ENCODE measurements at places on chromosomes 4 and X.

- no peak for DNase-seq
These were observed 32.4 kb upstream of the KIT start for GRCh38 chr4:54625391-54625790.

GRCh38 chr4:124290678-124291077 is 421.9 kb downstream of the ANKRD50 start:
- DNase-seq, result no peak

DNA sequence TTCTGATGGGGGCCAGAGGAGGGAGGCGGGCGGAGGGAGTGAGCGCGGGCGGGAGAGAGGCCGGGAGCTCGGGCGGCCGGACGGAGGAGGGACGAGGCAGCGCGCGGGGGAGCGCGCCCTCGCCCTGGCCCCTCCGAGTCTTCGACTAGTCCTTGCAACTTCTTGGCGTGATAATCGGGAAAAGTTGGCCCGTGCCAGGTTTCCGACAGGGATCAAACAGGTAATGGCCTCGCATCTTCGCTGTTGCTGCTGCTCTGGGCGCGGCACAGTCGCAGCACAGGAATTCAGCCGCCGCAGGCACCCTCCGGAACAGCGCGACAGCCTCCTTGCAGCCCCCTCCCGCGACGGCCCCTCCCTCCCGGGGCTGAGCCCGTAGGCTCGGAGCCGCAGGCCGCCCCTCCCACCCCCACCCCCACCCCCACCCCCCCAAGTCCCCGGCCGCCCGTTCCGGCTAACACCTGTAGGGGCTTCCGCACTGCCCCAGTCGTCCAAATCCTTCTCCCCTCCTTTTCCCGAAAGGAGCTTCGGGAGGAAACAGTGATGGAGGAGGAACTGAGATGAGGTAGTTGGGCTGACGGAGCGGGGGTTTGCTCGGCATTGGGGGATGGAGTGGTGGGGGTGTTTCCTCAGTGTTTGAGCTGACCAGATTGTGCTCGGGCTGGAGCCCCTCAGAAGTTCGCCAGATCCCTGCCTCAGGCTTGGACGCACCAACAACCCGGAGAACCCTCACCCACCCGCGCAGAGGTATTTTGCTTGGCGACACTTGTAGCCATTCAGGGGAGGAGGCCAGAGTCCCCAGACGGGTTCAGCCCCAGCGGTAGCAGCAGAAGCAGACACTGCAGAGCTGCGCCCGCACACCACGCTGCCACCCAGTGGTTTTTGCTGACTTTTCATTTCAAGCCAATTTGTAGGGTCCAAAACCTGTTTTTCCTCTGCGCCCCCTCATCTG is at the start of gene FGF13:
Gene FGF13, minus strand, starts transcription at position 319 of the 949 bp plus-strand sequence. CDS start 714 bp downstream, outside the sequence.
- DNase-seq, result peak; percentile 56

GRCh38 chr4:144649646-144650045 is 3.7 kb downstream of the HHIP start:
- no peak for DNase-seq

DNA sequence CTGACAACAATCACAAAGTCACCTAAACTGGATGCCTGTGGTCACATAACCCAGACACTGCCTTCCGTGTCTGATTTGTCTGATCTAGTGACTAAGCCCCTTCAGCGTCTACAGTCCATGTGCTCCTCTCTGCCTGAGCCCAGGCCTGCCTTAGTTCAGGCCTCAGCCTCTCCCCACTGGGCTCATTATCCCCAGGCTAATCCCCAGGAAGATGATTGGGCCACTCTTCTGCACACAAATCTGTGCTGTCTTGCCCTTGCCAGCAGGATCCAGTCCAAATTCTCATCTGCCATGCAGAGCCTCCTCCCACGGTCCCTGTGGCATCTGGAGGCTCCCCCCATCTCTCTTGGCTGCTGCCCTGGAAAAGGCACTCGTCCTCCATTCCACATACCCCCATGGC is 96.5 kb downstream of the SLC2A9 start:
- DNase-seq, result peak; percentile 52

DNA sequence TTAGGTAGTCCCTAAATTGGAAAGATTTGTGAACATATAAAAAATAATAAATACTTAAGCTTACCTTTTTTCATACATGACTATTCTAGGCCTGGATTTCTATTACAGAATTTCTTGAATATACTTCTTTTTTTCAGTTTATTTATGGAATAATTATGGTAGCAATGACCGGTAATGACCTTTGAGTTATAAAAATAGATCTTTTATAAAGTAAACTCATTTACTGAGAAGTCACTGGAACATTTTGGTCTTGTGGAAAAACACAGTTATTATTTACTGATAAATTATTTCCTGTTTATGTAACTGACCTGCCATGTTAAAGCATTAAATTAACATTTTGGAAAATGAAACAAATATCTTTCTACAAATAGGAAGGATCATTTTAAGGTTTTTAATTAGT is 80.4 kb upstream of the RASGEF1B start:
- DNase-seq, result no peak

GRCh38 chr4:7503559-7504249 is 69.0 kb upstream of the PSAPL1 start:
- DNase-seq, result no peak

GRCh38 chrX:10015723-10016518 is 48.8 kb downstream of the CLDN34 start:
- DNase-seq, result peak; percentile 46

DNA sequence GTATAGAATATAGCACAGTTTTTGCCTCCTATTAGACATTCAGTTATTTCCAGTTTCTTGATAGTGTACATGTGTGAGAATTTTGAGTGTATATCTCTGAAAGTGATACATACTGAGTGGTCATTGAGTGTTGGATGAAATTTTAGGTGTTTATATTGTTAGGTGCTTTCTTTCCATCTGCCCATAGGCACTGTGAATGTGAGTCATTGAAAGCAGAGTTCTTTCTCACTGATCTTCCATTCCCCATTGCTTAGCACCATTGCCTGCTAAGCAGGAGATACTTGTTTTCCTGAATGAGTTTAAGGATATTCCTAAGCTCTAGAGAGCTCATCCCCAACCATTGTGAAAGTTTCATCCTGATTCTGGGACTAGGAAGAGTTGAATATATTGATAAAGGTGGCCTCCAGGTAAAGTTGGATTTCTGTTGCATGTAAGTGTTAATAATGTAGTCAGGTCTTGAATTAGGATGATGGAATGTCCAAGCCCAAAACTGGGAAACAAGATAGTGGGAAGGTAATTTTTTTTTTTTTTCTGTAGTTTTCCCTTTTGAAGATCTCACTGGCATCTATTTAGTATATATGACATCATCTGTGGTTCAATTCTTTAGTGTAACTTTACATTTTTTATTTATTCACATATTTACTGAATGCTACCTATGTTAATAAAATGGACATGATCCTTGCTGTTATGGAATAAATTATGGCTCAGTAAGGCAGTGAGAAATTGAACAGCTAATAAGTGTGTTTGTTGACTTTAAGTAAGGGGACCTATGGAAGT is 22.1 kb downstream of the UBE2K start:
- no peak for DNase-seq

DNA sequence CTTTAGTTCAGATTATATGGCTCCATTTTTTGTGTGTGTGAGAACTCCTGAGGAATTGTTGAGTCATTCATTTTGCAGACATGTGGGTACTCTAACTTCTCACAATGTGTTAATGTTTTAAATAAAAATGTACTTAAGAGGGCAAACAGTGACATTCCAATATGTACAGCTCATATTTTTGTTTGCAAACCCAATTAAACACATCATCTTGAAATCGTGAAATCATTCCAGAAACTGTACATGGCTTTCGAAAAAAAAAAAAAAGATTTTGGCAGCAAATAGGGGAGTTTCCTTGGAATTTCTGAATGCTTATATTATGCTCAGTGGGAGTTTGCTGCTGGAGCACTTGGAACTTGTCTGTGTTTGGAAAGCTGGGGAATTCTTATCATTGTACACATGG is 85.0 kb downstream of the HPGD start:
- DNase-seq, result no peak

DNA sequence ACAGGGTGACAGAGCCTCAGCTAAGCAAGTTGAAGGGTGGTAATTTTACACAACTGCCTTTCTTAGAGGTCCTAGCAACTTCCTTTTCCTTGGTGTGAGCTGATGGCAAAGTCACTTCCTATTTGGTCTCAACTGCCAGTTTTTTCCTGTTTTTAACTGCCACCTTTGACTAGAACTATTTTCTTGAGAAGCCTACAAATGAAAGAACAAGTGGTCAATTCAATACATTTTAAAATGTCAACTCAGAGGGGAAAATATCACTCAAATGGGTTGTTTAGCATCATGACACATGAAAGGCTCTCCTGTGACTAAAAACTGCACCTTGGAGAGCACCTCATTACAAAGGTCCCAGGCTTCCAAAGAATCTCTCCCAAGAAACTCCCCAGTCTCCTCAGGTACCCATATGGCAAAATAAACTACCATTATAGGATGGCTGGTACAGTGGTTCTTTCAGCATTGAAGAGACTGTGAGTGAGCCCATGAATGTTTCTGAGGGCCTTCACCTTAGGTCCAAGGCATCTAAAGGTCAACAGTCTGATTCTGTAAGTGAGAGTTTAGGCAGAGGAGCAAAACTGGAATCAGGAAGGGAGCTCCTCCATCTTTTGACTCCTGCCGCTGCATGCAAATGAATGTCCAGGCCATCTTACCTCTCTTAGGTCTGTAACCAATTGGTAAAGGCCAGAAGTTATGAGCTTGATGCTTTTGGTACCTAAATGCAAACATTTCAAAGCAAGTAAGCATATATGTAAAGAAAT is 5.5 kb upstream of the STK26 start:
- DNase-seq, result no peak

DNA sequence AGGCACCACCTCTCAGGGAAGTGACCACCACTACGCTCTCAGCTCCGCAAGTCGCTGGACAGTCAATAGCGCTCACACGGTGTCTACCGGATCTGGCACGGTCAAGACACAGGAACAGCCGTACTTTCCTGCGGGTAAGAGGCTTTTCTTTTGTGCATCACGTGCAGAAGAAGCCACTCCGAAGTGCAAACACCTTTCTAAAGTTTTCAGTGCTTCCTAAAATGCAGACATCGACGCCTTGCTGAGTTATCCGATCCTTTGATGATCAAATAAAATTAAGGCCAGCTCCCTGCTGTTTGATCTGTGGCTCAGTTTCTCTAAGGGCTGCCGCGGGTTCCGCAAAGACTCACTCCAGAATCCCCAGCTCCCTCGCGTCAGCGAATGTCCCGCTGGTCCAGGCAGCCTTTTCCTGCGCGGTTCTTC is 71.8 kb downstream of the FBXO8 start:
- DNase-seq, result no peak

GRCh38 chr4:121938282-121939092 is 13.4 kb downstream of the TRPC3 start:
- no peak for DNase-seq
